HEK293T (cell line): ENCODE measurements at places on chromosomes 3 and 15.

GRCh38 chr3:126264381-126264780 lies 84.0 kb upstream of the ALDH1L1 start:
- DNase-seq, result no peak

DNA sequence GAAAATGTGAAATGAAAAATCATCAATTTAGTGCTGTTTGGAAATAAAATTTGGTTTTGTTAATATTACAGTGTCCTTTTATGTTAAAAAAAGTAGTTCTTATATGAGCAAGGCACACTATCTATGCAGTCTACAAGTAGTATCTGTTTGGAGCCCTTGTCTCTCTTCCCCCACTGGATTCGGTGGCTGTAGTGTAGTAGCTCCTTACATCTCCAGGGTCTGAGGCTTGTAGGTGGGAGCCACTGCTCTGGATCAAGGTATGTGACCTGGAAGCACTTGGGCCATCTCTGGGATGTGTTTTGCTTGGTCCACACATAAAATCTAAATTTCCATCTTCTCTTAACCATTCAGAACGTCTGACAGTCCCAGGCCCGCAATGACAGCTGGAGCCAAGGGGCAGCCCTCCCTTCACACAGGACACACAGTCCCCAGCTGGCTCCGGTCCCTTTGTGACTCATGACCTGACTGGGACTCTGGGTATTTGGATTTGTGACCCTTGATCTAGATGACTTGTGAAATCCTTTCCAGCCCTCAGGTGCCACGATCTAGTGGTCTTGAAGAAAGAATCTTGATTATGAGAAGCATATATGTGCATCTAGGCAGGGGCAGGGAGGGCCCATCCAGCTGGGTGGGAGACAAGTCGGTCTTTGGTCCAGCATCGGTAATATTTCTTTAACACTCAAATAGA lies 80.0 kb downstream of the USP13 start:
- no peak for DNase-seq

GRCh38 chr3:122464659-122465058 lies 48.8 kb upstream of the WDR5B start:
- DNase-seq, result no peak

GRCh38 chr3:108403198-108403597 lies 106.8 kb downstream of the HHLA2 start:
- DNase-seq, result no peak

DNA sequence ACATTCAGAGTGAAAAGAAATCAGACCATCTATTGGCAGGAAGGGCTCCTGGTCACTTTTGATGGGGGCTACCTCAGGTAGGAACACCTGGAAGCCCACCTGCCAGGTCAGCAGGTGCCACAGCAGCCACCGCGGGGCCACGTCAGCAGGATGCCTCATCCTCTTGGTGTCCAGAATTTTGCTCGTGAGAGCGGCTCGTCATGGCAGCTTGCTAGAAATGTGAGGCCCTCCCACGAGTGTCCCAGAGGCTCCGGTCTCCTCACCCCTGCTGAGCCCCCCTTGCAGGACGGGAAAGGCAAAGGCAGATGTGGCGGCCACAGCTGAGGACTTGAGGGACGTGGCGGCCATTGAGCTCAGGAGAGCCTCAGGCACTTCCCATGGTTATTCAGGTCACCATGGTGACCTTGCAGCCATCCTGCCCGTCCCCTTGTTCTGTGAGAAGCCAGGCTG lies 129.4 kb downstream of the LRRK1 start:
- no peak for DNase-seq

GRCh38 chr15:100339999-100340398 lies 1.8 kb downstream of the ADAMTS17 start:
- no peak for DNase-seq

- DNase-seq, result no peak
Measured at GRCh38 chr3:107797586-107797985, 274.8 kb downstream of the BBX start.
